Camera-type eye (tissue), 1 donor: ENCODE measurements at places on chromosomes 16 and 17. TPM values are rescaled to one million over a fixed set of nuclear protein-coding genes. Genes with fewer than 3 reads are reported as not detected.

Gene DOC2A
- total RNA-seq, result 2.7 TPM

Gene FAM171A2
- total RNA-seq, result 52.0 TPM

Gene FOXO3B
- 21.5 TPM for total RNA-seq

Gene ASPHD1
- 4.8 TPM for total RNA-seq

Gene TPPP3
- 52.7 TPM for total RNA-seq

Gene GJD3
- not detected for total RNA-seq

Gene CACNG5
- total RNA-seq, result 64.4 TPM

Gene DNAI2
- 0.44 TPM for total RNA-seq

Gene FZD2
- total RNA-seq, result 15.1 TPM
